Stimulated activated CD8-positive, alpha-beta memory T cell treated with anti-CD3 and anti-CD28 coated beads, Interleukin-7, amount 100 ng/mL, for 24 hours (primary cell): ENCODE measurements at places on chromosomes 2 and 18.

DNA sequence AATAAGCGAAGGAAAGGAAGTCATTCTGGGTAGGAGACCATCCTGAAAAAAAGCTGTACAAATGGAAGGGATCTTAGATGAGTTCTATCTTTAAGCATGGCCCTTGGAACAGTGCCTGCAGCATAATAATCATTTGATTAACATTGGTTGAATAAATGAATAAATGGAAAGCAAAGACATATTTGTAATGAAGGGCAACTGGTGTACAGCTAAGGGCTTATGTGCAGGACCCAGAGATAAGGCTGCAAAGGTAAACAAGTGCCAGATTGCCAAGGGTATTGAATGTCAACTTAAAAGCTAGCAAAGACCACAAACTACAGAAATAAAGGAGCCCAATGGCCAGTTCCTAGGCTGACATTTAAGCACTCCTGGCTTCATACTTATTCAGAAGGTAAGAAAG is 19.4 kb downstream of the IMMT start:
- DNase-seq = no peak

- no peak for DNase-seq
Measured at GRCh38 chr2:139217641-139218040, 437.5 kb upstream of the NXPH2 start.

GRCh38 chr2:227482638-227483340 is 10.8 kb downstream of the AGFG1 start:
- DNase-seq = no peak

DNA sequence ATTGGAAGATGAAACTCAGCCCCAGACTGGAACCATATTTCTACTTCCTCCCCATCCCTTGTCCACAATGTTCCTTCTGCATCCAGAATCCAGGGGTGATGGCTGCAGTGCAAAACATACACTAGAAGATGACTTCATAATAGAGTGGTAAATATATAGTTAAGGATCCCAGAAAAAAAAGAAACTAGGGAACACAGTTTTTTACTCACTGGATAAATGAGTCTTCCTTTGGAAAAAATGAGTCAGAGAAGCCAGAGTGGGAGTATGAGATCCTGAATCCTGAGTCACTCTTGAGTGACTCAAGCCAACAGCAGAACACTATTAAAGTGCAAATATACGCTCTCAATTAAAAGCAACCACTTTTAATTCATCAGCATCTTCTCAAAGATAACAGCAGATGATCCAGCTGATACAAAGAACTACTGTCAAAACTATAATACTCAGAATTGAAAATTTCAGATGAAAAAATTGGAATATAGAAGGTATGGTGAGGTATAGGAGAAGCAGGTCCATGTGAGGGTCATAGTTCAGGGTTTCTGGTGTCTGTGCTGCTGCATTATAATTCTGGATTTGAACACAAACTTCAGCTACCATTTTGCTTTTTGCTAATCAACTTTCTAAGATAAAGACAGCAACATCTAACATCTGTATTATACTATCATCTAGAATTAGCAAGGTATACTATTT is 987.2 kb upstream of the CDH2 start:
- DNase-seq = no peak

DNA sequence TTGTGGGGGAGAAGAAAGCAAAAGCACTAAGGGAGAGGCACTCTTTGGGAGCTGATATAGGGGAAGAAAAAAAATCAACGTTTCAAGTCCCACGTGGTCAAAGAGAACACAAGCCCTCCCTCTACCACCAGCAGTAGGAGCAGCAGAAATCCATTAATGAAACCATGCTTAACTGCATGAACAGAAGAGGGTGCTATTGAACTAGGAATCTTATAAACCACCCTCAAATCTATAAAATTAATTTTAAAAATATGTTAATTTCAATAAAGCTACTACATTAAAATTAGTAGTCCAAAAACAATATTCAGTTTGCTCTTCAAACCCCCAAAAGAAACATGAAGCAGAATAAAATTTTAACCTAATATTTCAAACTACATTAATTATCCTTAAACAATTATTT is 147.8 kb downstream of the TMEM18 start:
- DNase-seq = no peak
